NCI-H1436 treated with DMSO at 0.1 percent for 48 hours (cell line): ENCODE measurements at places on chromosomes 6 and 20.

GRCh38 chr6:63272397-63272796, 47.4 kb downstream of the LGSN start:
- DNase-seq = no peak

- DNase-seq = no peak
These were observed 12.1 kb downstream of the TRAPPC3L start for GRCh38 chr6:116533233-116533957.

- no peak for DNase-seq
These were observed 31.3 kb upstream of the SH3BGRL2 start for GRCh38 chr6:79599725-79600259.

DNA sequence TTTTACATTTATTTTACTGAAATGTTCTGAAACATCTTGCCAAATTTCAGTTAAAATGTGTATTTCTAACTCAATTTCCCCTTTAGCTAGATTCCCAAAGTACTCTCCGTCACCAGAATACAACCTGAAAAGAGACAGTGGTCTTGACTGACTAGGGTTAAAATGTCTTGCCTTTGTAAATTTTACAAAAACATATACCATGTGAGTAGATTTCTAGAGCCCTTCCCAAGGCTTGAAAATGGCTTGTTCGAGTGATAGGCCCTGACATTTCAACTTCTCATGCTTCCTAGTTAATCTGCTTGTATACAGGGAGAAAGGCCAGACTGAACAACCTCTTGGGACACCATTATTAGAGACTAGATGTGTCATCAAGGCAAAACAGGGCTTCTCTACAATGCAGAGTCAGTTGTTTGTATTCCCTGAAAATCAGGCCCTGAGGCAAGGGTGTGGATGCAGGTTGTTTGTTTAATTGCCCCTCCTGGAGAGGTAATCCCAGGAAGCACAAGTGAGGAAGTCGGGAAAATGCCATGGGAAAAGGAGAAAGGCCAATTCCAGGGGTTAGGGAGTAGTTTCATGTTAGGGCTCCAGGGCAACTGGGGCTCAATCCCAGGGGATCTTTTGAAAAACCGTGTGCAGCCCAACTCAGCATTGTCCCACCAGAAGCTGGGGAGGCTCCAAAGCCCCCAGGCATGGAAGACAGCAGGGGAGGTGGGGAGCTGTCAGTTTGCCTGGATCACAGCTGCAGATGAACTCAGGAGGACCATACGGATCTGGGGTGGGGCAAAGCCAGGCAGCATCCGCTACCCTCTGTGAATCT, 11.6 kb upstream of the TFB1M start:
- DNase-seq = no peak

GRCh38 chr6:158770533-158771330, 48.4 kb downstream of the EZR start:
- no peak for DNase-seq

- DNase-seq = no peak
These were observed 61.7 kb upstream of the KIF13A start for GRCh38 chr6:18048953-18049630.

- no peak for DNase-seq
These were observed 9.5 kb upstream of the DST start for GRCh38 chr6:56652231-56652630.

GRCh38 chr6:139699911-139700310, 325.5 kb upstream of the CITED2 start:
- DNase-seq = no peak

DNA sequence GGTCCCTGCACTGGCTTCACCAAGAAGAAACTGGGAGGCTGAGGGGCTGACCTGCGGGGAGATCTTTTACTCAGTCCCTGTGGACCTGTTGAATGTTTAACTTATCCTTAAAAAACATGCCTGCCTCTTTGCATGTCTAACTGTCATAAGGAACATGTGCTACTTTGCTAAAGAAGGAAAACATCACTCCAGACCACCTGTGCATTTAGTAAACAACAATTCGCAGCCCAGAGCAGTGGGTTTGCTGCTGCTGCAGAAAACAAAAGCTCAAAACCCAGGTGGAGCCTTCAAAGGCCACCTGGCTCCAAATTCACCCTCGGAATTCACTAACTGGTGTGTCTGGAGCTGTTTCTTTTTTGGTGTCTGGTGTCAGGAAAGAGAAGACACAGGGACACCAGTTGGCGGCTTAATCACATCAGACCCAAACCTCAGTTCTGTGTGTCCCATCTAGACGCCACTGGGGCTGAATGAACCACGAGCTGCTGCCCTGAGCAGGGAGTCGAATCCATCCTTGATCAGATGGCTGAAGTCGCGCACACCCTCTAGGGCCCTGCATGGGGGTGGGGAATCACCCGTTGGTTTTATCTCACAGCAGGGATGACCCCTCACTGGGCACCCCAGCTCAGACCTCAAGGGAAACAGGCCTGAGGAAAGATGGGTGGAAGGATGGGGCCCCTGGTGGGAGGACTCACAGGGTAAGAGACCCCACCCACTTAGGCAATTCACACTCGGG, 344.3 kb downstream of the PREX1 start:
- no peak for DNase-seq

GRCh38 chr6:37006793-37007339, 1.4 kb downstream of the FGD2 start:
- DNase-seq = no peak

GRCh38 chr20:61045876-61046585, 206.0 kb upstream of the CDH4 start:
- no peak for DNase-seq

- DNase-seq = peak; percentile 4
These were observed 9.0 kb downstream of the ATF6B start for GRCh38 chr6:32118782-32119628.
